Thyroid gland (tissue), 4 donors: ENCODE measurements at places on chromosomes 7 and 10. TPM values are rescaled to one million over a fixed set of nuclear protein-coding genes. Genes with fewer than 3 reads are reported as not detected.
A peak's percentile ranks its signal among the peaks of the same experiment; 100 is the strongest.

- H3K4me3 ChIP-seq: no peak overlapping the region
- H3K27me3 ChIP-seq: peaks cover 72% of the 10 kb centered on the region
- H3K4me1 ChIP-seq: peaks cover 15% of the 10 kb centered on the region
- no peaks in the 10 kb centered on the region for H3K36me3 ChIP-seq
These were observed 17.8 kb upstream of the GATA3 start for GRCh38 chr10:8036506-8037198.

DNA sequence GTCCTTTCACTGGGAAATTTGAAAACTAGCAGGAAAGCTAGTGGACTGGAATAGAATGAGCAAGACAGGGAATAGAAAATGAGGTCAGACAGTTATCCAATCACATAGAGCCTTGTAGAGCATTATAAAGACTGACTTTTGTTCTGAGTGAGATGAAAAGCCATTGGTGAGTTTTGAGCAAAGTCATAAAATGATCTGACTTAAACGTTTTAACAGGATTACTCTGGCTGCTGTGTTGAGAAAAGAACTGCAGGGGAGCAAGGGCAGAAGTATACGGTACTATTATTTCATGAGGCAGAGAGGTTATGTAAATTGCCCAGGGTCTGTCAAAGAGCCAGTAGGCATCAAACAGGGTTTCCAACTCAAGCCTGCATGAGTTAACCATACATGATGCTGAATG lies 393.4 kb downstream of the TFEC start:
- no peaks in the 10 kb centered on the region for H3K36me3 ChIP-seq
- no peaks in the 10 kb centered on the region for H3K27me3 ChIP-seq
- H3K4me3 ChIP-seq: no peak overlapping the region

The CYP26C1 gene
- total RNA-seq: not detected

- peak; percentile 71 for DNase-seq
- no peaks in the 10 kb centered on the region for H3K36me3 ChIP-seq
These were observed 73.3 kb upstream of the NFE2L3 start for GRCh38 chr7:26078437-26079336.

The AZGP1 gene
- total RNA-seq: not detected

The ABLIM1 gene
- 380 TPM for total RNA-seq

The SPOCK2 gene
- 12.1 TPM for total RNA-seq

GRCh38 chr7:135745703-135746312 lies 2.8 kb downstream of the FAM180A start:
- no peaks in the 10 kb centered on the region for H3K27me3 ChIP-seq
- H3K27ac ChIP-seq: peak overlapping the region; percentile 32
- peak; percentile 23 for DNase-seq
- H3K36me3 ChIP-seq: no peaks in the 10 kb centered on the region
- H3K4me3 ChIP-seq: no peak overlapping the region
- H3K4me1 ChIP-seq: peaks cover 21% of the 10 kb centered on the region

The LEP gene
- not detected for total RNA-seq

The HSPA12A gene
- total RNA-seq: 37.3 TPM

The GPR26 gene
- total RNA-seq: not detected

GRCh38 chr7:35253710-35254495 lies at the start of gene TBX20:
TSS of gene TBX20 (minus strand) at chr7:35254100. CDS start at chr7:35253620, 480 bp downstream.
- no peak within 1 kb of the TSS for H3K27ac ChIP-seq
- peaks cover 11% of the 10 kb centered on the region for H3K4me1 ChIP-seq
- H3K36me3 ChIP-seq: no peaks in the 10 kb centered on the region

DNA sequence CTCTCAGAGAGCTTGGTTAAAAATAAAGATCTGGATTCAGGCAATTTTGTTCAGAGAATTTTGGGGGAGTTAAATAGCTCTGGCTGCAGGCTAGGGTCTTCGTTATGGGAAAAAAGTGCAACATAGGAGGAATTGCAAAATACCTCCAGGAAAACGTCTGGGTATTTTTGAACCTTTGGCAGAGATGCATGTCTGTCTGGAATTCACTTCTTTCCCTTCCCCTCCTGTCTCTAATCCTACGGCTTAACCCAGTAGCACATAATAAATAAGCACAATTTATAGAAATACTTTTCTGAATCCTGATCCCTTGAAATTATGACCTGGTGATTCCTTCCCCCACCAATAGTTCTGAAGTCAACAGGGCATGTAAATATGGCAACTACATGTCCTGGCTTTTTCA lies 19.3 kb upstream of the NUP205 start:
- no peaks in the 10 kb centered on the region for H3K4me1 ChIP-seq
- no peaks in the 10 kb centered on the region for H3K27me3 ChIP-seq
- H3K36me3 ChIP-seq: no peaks in the 10 kb centered on the region
- H3K4me3 ChIP-seq: no peak overlapping the region

DNA sequence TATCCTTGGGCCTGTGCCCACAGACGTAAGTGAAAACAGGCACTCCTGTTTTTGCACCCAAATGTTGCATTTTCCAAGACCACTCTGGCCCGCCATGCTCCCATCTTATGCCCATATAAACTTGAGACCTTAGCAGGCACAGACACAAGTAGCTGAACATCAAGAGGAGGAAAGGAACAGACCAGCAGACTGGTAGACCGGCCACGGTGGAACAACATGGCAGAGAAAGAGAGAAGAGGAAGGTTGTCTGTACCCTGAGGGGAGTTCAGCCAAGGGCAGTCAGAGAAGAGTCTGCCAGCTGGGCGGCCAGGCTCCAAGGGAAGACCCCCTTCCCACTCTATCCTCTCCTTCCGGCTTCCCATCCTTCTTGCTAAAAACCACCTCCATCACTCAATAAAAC lies 85.3 kb downstream of the GPR37 start:
- H3K27ac ChIP-seq: no peak overlapping the region
- H3K4me3 ChIP-seq: no peak overlapping the region
- no peaks in the 10 kb centered on the region for H3K27me3 ChIP-seq
- DNase-seq: no peak
- H3K4me1 ChIP-seq: no peaks in the 10 kb centered on the region
- no peaks in the 10 kb centered on the region for H3K36me3 ChIP-seq

The RBP3 gene
- total RNA-seq: not detected

GRCh38 chr7:44473295-44473694 lies 17.2 kb downstream of the NUDCD3 start:
- peaks cover 26% of the 10 kb centered on the region for H3K4me1 ChIP-seq
- no peak overlapping the region for H3K4me3 ChIP-seq
- H3K27ac ChIP-seq: no peak overlapping the region
- H3K27me3 ChIP-seq: no peaks in the 10 kb centered on the region
- H3K36me3 ChIP-seq: no peaks in the 10 kb centered on the region

GRCh38 chr10:125708971-125709503 lies 10.5 kb upstream of the EDRF1 start:
- H3K4me3 ChIP-seq: no peak overlapping the region
- no peaks in the 10 kb centered on the region for H3K36me3 ChIP-seq
- no peak for DNase-seq

The TDRD1 gene
- 0.67 TPM for total RNA-seq

DNA sequence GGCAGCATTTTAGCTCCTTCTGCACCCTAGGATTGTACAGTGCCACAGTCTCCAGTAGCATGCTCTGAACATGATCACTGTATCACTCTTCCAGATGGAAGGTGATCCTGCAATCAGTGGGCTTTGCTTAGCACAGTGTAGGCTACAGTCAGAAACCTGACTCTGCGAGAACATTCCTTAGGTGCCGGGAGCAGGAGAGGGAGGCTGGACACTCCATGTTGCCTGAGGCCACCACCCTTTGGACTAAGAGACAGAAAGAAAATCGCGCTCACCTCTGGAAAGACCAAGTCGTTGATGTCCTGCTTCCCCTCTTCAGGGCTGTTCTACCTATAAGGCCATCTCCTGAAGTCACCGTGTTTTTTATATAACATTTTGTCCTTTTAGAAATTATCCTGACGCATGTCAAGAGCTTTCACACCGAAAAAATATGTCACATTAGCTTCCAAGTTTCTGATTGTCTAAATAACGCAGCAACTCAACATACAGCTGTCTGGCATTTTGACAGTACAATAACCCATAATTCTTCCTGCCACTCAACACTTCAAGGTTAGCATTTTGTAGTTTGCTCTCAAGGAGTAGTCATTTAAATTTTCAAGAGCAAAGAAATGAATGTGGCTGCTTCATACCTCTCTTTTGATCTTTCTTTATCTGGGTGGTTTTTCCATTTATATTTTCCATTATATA lies 563.1 kb downstream of the LRMDA start:
- no peaks in the 10 kb centered on the region for H3K4me1 ChIP-seq
- no peak overlapping the region for H3K27ac ChIP-seq
- H3K27me3 ChIP-seq: no peaks in the 10 kb centered on the region
- H3K36me3 ChIP-seq: no peaks in the 10 kb centered on the region
- H3K4me3 ChIP-seq: no peak overlapping the region
- no peak for DNase-seq

DNA sequence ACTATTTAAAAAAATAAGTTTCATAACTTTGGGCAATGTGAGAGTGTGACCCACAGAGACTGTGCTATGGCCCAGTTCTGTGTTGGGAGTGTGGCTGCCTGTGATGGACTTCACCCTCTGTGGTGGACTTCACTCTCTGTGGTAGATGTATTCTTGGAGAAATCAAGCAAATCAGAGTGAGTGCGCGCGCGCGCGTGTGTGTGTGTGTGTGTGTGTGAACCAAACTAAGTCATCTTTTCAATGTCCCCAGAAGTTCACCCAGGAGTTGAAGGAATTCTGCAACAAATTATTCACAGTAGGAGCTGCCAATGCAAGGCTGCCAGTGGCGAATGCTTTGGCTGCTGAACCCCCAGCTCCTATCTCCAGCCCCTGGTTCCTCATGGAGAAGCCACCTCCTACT lies 184.5 kb downstream of the ADAM12 start:
- H3K27ac ChIP-seq: no peak overlapping the region
- DNase-seq: no peak
- no peak overlapping the region for H3K4me3 ChIP-seq
- no peaks in the 10 kb centered on the region for H3K36me3 ChIP-seq
- H3K27me3 ChIP-seq: no peaks in the 10 kb centered on the region

GRCh38 chr7:23267357-23267756 lies 20.8 kb downstream of the GPNMB start:
- DNase-seq: no peak
- no peak overlapping the region for H3K4me3 ChIP-seq
- H3K27ac ChIP-seq: no peak overlapping the region
- H3K36me3 ChIP-seq: no peaks in the 10 kb centered on the region
- H3K27me3 ChIP-seq: no peaks in the 10 kb centered on the region
